ENCODE measurements at places on chromosomes 7 and 10.

DNA sequence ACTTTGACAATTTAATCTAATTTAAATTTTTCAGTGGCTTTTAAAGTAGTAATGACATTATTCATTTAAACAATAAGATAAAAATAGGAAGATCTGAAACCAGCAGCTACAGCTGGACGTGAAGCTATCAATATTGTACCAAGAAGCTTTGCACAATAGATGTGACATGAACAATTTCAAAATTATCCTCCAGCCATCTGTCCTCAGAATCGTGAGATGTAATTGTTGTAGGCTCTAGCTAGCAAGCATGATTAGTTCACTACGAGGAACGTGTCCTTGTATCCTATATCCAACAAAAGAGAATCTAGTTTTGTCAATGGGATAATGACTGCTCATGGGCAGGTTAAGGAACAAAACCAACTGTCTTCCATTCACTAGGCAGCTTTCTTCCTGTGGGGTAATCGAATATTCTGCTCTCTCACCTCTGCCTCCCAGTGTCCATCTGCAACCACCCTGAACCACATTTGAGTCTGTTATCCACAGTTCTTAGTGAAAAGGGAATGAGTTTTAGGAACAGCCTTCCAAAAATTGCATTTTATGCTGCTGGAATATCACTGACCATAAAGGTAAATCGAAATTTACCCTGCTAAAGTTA lies 247.3 kb downstream of the PARD3 start:
- no peak for DNase-seq

DNA sequence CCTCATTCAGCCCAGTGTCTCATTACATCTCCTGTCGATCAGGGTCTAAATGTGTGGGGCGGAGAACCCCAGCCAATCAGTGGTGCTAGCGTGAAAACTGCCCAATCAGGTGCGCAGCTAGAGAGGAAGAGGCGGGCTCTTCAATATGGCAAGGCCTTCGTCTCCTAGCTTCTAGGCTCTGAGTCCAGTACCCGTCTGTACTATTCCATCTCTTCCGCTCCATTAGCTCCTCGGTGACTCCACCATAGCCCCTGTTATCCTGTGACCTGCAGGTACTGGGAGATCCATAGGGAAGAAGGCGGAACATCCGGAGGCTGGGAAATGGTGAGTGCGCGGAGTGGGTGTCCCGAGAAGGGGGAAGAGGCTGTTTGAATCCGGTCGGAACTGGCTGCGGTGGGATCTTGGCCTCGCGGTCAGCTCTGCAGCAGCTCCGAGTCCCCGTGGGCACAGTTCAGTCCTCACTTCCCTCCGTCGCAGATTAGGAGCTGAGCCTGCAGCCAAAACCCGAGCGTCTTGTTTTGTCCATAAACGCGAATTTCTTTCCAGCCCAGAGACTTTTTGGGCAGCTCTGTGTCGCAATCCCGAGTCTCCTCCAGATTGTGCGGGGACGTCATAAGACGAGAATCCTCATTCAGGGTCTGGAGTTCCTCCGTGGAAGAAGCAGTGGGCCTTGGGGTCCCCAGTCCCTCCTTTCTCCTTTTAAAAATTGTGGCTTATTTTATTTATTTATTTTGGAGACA lies at the start of gene ZNF727:
TSS of gene ZNF727 (plus strand) at position 134 of the 740 bp plus-strand sequence. CDS start at position 322, 188 bp downstream.
- peak; percentile 92 for DNase-seq

DNA sequence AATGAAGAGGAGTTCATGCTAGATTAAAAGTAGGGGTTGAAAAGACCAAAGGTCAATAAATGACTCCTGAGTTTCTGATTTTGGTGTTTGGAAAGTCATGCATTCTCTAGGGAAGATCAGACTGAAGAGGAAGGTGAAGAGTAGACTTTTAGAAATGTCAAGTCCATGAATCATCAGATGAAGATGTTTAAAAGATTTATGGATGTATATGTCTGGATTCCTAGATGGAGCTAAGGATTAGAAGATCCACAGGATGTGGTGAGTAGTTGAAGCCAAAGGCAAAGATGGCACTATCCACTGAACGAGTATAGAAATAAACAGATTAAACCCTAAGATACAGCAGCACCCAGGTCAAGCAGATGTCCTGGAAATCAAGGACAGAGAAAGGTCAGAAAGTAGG lies 298.5 kb downstream of the GPAM start:
- no peak for DNase-seq

DNA sequence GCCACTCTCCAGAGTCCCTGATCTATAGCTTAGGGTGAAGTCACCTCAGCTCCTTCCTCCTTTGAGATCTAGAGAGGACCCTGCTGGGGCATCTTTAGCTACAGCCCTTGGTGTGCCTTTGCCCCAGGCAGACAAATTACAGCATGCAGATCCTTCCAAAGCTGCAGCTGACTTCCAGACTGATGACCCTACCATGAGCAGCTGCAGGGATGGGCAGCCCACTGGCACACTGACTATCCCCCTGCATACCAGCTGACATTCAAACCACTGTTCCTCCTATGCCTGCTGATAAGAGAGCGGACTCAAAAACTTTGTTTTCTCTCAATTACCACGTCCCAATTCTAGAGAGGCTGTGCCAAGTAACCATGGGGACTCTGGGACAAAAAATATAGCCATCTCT lies 70.6 kb downstream of the COL13A1 start:
- no peak for DNase-seq

GRCh38 chr10:113948048-113948447 lies 93.6 kb downstream of the NHLRC2 start:
- no peak for DNase-seq

GRCh38 chr7:90582164-90582563 lies 14.0 kb upstream of the CDK14 start:
- no peak for DNase-seq

DNA sequence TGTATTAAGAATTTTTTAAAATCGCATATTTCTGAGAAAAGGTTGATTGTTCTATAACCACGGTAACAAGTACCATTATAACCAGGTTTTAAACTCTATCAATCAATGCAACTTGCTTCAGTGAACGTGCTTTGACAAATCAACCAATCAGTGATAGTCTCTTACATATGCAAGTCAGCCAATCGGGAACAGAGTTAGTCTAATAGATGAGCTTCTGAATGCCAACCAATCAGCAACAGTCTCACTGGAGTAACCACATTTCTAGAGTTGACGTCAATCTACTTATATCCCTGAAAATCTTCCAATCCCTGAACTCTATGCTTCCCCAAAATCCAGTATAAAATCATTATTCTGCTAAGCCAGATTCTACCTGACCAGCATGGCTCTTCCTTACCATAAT lies 44.7 kb upstream of the TRUB1 start:
- DNase-seq: no peak

Data from putamen (tissue), 1 donor.